AG10803 (cell line): ENCODE measurements at places on chromosomes 11 and 22.

- DNase-seq, result peak; percentile 88
Observed at GRCh38 chr22:23790819-23791737, 4.3 kb downstream of the SMARCB1 start.

GRCh38 chr11:45021001-45021400 is 70.3 kb upstream of the TP53I11 start:
- DNase-seq, result no peak

GRCh38 chr11:20474882-20475517 is 87.5 kb downstream of the PRMT3 start:
- DNase-seq, result no peak

- DNase-seq, result no peak
Observed at GRCh38 chr11:67604815-67605214, 1.9 kb upstream of the NDUFV1 start.

- no peak for DNase-seq
Observed at GRCh38 chr11:130386056-130386455, 42.4 kb downstream of the ADAMTS8 start.

DNA sequence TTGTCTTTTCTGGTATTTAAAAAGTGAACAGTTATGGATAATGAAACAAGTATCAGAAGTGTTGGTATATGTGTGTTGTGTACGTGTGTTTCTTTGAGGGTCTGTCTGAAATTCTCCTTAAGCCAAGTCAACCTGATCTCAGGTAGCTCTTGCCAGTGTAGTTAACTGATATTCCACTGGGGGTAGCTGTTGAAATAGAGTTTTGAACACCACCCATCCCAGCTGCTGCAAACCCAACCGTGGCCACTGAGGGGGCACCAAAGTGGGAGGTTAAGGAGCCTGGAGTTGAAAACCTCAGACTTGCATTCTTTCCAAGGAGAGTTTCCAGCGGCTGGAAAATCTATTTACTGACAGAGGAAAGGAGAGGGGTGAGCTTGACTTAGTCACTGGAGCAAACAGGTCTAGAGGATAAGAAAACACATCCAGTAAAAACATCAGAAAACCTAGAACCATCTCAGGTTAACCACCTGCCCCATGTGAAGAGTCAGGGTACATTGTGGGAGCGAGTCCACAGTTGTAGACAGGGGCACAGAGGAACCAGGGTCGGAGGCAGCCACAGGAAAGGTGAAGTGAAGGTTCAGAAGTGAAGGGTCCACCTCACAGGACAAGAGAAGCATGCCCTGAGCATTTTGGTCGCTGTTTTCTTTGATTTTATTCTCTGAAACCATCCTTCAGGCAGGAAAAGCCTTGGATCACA is 8.8 kb upstream of the CUL5 start:
- DNase-seq, result peak; percentile 21

DNA sequence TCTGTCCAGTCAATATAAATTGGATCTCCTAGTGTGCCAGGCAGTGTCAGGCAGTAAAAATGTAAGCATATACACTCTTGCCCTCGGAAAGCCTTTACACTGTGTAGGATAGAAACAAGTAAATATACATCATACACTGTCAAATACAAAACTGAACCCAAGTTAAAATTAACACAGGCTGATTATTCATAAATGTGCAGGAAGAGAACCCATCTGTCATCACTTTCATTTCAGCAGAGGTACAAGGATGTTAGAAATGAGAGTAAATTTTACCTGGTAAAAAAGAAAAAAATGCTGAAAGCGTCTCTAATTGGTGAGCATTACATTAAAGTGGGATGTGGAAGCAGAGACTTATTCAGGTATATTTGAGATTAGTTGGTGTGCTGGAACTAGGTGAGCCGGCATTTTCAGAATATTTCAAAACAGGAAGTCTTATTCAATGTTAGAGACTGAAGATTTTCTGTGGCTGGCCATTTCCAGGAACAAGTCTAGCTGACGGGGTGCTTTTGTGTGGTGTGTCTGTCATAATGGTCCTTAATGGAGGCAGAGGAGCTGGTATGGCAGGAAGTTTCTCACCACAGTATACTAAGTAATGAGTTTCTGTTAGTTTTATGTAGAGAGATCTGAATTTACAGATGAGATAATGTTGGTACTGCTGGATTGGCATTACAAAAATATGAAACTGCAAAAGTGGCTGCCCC is 192.6 kb downstream of the CASP12 start:
- peak; percentile 1 for DNase-seq

- DNase-seq, result peak; percentile 94
Observed at GRCh38 chr11:26778000-26778757, 56.3 kb upstream of the SLC5A12 start.

- no peak for DNase-seq
Observed at GRCh38 chr11:15471048-15471894, 356.5 kb downstream of the INSC start.

GRCh38 chr11:12771875-12772274 is 97.7 kb downstream of the TEAD1 start:
- peak; percentile 54 for DNase-seq

DNA sequence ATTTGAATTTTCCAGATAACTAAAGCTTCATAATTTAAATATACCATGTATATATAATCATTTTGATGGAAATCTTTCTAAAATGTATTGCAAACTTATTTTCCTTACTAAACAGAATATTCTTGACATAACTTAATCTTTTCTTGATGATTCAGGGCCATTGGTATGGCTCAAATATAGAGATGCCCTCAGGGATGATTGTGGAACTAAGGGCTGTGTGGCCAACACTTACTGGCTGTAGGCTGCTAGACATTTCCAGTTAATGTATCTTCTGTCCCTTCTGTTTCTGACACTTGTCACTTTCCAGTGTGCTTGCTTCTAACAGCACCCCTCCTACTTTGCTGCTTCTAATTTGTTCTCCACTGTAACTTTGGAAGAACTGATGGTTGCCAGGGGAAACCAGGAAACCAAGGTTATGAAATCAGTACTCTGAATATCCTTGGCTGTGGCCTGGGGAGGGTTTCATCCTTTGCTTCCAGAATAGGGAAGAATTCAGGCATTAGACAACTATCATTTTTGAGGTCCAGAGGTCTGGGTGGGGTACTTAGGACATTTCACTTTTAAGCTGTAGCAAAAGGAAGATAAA is 697.2 kb downstream of the ETS1 start:
- peak; percentile 36 for DNase-seq
